DMS 273 treated with DMSO at 0.1 percent for 48 hours (cell line): ENCODE measurements at places on chromosomes 4 and X.
A peak's percentile ranks its signal among the peaks of the same experiment; 100 is the strongest.

GRCh38 chr4:75544870-75545269 lies 11.0 kb upstream of the ODAPH start:
- DNase-seq: no peak

DNA sequence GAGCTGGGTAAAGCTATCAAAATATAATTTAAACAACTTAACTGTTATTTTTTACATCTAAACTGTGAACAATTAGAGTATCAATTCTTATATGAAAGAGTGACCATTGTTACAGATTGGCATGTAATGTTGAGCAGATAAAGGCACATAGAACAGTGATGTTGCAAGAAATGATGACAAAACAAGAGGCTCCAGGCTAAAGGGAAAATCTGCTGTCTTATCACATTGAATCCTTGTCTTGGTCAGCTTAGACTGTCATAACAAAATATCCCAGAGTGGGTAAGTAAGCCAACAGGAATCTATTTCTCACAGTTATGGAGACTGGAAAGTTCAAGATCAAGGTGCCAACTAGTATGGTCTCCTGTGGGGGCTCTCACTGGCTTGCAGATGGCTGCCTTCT lies 154.1 kb upstream of the PPP3CA start:
- no peak for DNase-seq

- DNase-seq: no peak
Observed at GRCh38 chr4:52037689-52038102, 403 bp downstream of the SGCB start.

GRCh38 chr4:76881375-76881774 lies 16.6 kb downstream of the SOWAHB start:
- DNase-seq: no peak

DNA sequence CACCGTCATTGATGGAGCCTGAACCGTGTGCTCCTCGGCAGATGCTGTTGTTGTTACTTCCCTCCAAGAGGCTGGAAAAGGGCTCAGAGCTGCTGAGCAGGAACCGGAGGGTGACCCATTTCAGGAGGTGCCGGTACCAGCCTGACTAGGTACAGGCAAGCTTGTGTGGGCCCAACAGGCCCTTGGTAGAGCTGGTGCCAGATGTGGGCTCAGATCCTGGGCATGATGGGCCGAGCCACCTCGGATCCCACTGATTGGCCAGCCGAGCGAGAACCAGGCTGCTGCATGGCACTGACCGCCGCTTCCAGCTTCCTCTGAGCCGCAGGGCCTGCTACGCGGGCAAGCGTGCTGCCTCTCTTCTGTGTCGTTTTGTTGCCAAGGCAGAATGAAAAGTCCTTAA lies 33.7 kb downstream of the NOP14 start:
- DNase-seq: no peak

DNA sequence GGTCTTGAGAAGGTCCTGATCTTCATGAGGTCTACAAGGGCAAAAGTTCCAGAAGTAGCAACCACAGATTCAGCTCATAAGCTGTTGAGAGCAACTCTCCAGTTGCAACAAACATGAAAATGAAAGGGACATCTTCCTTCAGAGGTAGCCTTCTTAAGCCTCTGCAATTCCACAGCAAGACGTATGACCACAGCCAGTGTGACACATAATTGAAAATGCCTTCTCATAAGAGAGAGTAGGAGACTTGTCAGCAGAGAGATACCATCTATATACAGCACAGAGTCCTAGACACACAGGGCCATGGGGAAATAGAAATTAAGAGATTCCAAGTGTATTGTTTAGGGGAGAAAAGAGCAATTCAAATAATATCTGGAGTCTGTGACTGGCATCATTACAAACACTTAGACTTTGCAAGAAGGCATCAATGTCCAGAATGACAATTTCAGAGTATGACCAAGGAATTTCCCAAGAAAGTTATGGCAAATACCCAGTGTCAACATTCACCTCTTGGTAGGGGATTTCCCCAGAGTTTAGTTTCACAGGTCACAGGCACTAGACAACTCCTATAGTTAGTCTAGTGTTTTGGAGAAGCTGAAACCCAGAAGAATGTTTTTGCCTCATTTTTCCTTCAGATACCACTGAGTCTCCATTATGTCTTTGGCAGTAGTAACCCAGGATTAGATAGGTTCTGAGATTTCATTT lies 340.3 kb downstream of the ZNF674 start:
- DNase-seq: no peak

DNA sequence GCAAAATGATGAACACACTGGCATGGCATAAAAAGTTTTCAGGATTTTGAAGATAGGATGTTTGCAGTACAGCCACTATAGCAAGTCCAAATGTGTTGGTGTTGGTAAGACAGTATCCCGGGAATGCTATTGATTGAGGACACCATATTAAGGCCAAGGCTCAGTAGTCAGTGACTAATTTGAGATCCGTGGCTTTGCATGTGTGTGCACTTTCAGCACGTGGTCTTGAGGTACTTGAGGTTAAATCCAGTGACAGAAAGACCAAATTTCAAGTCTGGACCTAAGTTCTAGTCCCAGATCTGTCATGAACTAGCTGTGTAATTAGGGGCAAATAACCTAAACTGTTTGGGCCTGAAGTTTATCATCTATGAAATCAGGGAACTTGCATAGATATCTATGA lies 76.5 kb upstream of the ETNPPL start:
- DNase-seq: no peak

- no peak for DNase-seq
Observed at GRCh38 chrX:39073131-39073530, 271.9 kb downstream of the MID1IP1 start.

DNA sequence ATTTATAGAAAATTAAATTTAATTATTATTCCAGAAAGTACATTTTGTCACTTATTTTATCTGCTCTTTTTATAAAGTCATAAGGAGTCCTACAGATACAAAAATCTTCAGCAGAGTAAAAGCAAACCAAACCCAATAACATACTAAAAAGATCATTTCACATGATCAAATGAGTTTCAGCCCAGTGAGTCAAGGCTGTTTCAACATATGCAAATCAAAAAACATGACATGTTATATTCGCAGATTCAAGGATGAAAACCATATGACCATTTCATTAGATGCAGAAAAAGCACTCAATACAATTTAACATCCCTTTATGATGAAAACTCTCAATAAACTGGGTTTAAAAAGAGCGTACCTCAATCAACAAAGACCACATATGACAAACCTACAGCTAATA lies 214.3 kb downstream of the FAT4 start:
- no peak for DNase-seq

DNA sequence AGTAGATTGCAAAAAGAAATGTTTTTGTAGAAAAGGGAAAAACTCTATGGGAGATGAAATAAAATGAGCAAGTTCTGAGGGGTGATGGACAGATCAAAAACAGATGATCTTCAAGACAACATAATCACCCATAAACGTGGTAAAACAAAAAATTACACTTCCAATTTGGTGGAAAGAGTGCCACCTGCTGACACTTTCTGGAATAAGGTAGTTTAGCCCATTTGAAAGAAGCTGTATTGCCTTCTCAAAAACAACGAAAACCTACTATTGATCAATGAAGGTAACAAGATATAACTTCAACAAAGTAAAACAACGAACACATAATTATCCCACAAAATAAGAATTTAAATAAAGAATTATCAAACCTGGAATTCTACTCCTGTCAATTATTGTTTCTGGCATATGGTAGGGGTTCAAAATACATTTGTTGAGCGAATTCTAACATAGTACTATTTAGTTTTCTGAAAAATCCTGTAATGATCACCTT lies 2.5 kb downstream of the COQ2 start:
- DNase-seq: no peak

- no peak for DNase-seq
Observed at GRCh38 chrX:74372272-74372671, 49.0 kb upstream of the SLC16A2 start.

GRCh38 chrX:150692296-150692695 lies 900 bp upstream of the MTMR1 start:
- no peak for DNase-seq

DNA sequence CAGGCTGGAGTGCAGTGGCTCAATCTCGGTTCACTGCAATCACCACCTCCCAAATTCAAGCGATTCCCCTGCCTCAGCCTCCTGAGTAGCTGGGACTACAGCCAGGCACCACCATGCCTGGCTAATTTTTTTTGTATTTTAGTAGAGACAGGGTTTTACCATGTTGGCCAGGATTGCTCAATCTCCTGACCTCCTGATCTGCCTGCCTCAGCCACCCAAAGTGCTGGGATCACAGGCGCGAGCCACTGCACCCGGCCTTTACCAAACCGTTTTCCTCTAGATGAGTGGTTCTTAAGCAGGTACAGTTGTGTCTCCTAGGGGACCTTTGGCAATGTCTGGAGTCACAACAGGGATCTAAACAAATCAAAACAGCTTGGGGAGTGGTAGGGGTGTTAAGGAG lies 11.6 kb downstream of the AMELX start:
- no peak for DNase-seq

- no peak for DNase-seq
Observed at GRCh38 chr4:157502656-157503055, 282.1 kb downstream of the GRIA2 start.

- DNase-seq: no peak
Observed at GRCh38 chrX:107712231-107713202, 63.1 kb downstream of the TSC22D3 start.

GRCh38 chr4:170698334-170698733 lies 608.6 kb upstream of the AADAT start:
- DNase-seq: no peak

- DNase-seq: peak; percentile 28
Observed at GRCh38 chr4:139568206-139568955, 12.4 kb upstream of the SETD7 start.

- DNase-seq: no peak
Observed at GRCh38 chr4:3752022-3752421, 14.2 kb upstream of the ADRA2C start.

DNA sequence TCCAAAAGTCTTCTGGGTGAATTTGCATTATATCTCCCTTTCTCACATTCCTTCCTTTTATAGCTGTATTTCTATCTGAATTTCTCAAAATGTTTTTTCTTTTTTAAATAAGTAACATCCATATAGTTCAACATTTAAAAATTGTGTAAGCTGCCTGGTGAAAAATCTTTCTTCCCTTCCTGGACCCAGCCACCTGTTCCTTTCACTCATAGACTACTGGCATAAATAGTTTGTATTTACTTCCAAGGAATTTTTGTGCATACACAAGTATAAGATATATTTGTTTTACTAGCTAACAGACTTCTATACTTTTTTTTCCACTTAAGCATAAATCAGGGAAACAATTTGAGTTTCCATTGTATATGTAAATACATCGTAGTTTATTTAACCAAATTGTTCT lies 35.7 kb downstream of the PACRGL start:
- no peak for DNase-seq

GRCh38 chr4:94880956-94881355 lies 123.2 kb downstream of the BMPR1B start:
- no peak for DNase-seq

- no peak for DNase-seq
Observed at GRCh38 chr4:156915221-156915620, 56.4 kb downstream of the PDGFC start.

DNA sequence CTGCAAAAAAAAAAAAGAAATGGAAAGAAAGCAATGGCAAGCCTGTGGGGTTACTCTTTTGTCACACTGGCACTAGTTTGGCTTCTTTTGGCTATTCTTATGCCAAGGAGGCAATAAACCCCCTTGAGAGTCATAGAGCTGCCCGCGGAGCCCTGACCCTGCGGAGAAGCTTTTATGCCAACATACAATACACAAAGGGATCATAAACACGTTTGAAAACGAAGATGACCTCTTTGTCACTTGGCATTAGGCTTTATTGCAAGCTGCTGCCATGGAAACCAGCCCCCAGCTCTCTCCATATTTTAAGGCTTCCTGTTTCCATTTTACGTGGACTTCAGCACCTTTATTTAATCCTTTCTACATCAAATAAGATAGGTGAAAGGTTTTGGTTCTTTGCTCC lies 7.6 kb downstream of the NEUROG2 start:
- no peak for DNase-seq

DNA sequence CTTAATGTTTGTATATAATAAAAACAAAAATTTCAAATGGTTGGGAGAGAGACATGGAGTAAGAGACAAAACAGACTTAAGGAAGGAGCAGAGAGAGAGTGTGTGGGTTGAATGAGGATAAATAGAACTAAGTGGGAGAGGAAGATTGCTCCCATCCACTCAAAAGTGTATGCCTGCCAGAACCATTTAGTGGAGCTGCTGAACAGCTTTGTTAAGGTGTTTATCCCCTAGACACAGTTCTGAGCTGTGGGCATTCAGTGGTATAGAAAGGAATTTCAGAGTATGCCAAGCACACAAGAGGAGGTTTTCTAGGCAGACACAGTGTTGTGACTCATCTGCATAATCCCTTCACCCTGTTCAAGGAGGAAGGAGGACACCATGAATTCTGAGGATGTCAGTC lies 508.6 kb upstream of the EPHA5 start:
- no peak for DNase-seq

- no peak for DNase-seq
Observed at GRCh38 chrX:133405498-133406185, 9.6 kb downstream of the GPC4 start.

GRCh38 chr4:99573735-99574368 lies 772 bp upstream of the MTTP start:
- DNase-seq: no peak

GRCh38 chr4:174494146-174494545 lies 28.1 kb downstream of the HPGD start:
- DNase-seq: no peak

DNA sequence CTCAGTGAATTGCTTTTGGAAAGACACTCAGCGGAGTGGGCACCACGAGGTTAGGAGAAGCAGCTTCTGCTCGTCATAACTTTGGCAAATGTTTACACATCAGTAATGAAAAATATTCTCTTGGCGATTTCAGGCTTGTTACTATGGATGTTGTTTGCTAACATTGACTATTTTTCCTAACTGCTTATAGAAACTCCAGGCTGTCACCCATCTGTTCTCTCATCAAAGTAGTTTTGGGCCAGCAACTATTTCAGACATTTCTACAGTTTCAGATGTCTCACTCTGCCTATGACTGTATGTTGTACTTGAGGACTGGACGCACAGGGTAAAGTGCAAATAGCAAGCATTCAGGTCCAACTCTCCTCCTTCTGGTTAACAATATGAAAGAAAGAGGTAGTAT lies 346.7 kb downstream of the TRIML1 start:
- no peak for DNase-seq

DNA sequence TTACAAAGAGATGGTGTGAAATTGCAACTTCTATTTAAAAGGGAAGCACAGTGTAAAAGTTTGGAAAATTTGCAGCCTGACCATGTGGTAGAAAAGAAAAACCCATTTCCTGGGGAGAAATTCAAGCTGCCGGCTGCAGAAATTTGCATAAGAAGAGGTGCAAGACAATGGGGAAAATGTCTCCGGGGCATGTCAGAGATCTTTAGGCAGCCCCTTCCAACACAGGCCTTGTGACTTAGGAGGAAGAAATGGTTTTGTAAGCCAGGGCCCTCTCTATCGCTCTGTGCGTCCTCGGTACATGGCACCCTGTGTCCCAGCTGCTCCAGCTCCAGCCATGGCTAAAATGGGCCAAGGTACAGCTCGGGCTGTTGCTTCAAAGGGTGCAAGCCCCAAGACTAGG lies 40.4 kb downstream of the CCDC158 start:
- no peak for DNase-seq

GRCh38 chr4:140359562-140360427 lies 13.7 kb upstream of the SCOC start:
- DNase-seq: peak; percentile 50
